ENCODE measurements at places on chromosomes 16 and 17. TPM values are rescaled to one million over a fixed set of nuclear protein-coding genes. Genes with fewer than 3 reads are reported as not detected.

Gene ASGR1
- 0.14 TPM for total RNA-seq

Gene EVI2A
- total RNA-seq = not detected

Gene KRT38
- not detected for total RNA-seq

Gene APPBP2
- total RNA-seq = 16.9 TPM

Gene SLC13A2
- total RNA-seq = not detected

Gene PIK3R6
- total RNA-seq = not detected

Gene HASPIN
- total RNA-seq = 15.9 TPM

Gene TNFRSF17
- total RNA-seq = not detected

Gene PLXDC1
- total RNA-seq = 0.28 TPM

Gene ASPHD1
- 2.1 TPM for total RNA-seq

Gene AURKB
- 78.7 TPM for total RNA-seq

Gene EVPLL
- total RNA-seq = 0.11 TPM

Gene SCNN1G
- not detected for total RNA-seq

Gene RGS11
- total RNA-seq = not detected

Gene CCT6B
- total RNA-seq = 0.60 TPM

Gene C17orf78
- total RNA-seq = not detected

Gene ZG16
- total RNA-seq = not detected

Gene KRTAP4-6
- total RNA-seq = not detected

Gene HLF
- 0.04 TPM for total RNA-seq

Gene EPX
- not detected for total RNA-seq

Gene CRHR1
- total RNA-seq = not detected

Gene KRT25
- total RNA-seq = not detected

Gene BEAN1
- 0.14 TPM for total RNA-seq

Gene SLC12A3
- not detected for total RNA-seq

Gene ARL5C
- total RNA-seq = not detected

Gene RAC3
- 27.5 TPM for total RNA-seq

Gene CACNG4
- 0.18 TPM for total RNA-seq

Gene KRTAP9-3
- not detected for total RNA-seq

Gene ITPRIPL2
- 18.1 TPM for total RNA-seq

Gene HYDIN
- total RNA-seq = 0.27 TPM

Gene CALB2
- total RNA-seq = 0.07 TPM

Gene ALOXE3
- 2.4 TPM for total RNA-seq

Gene KRT20
- total RNA-seq = not detected

Gene BAIAP3
- 0.27 TPM for total RNA-seq
